ENCODE measurements at places on chromosomes 12 and 14.

- no peak for DNase-seq
These were observed 6.4 kb upstream of the EGLN3 start for GRCh38 chr14:33957299-33957698.

GRCh38 chr12:25855716-25856115 lies 102.8 kb upstream of the RASSF8 start:
- no peak for DNase-seq

DNA sequence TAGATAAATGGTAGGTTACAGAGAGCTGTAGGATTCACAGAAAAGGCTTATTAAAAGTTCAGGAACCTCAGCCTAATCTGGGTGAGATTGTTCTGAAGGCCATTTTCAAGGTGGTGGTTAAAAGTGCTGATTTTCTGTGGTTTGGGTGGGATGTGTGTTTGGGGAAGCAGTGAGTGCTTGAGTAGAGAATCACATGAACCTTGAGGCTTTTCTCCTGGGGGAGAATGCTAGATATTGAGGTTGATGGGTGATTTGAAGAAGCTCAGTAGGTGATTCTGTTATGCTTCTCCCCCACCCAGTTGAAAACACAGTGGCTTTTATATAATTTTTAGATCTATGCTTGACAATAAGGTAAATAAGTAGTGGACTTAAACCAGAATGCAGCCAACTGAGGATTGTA lies 420.9 kb downstream of the PCNX1 start:
- no peak for DNase-seq

DNA sequence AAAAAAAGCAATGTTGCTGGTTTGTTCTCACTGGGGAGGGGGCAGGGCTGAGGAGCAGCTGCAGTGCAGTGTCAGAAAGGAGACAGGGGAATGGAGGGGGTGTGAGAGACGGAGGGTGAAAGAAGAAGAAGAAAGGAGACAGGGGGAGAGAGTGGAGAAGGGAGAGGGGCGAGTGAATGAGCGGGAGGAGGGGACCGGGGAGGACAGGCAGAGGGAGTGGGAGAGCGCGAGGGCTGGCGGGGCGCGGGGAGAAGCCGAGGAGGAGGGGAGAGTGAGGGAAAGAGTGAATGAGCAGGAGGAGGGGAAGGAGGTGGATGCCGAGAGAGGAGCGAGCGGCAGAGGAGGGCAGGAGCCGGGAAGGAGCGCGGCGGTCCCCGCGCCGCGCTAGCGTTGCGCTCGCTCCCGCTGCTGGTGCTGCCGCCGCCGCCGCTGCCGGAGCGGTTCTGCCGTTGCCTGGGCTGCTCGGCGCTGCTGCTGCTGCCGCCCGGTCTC lies at the start of gene NOVA1:
Gene NOVA1 (minus strand): TSS at position 445 of the 492 bp plus-strand sequence. CDS start 597 bp downstream, outside the sequence.
- DNase-seq = no peak

- peak; percentile 78 for DNase-seq
These were observed 39.1 kb upstream of the INF2 start for GRCh38 chr14:104650057-104650980.

- no peak for DNase-seq
These were observed 11.2 kb upstream of the ARID2 start for GRCh38 chr12:45718306-45718705.

GRCh38 chr12:64660237-64661018 lies 50.1 kb downstream of the RASSF3 start:
- DNase-seq = no peak

GRCh38 chr14:81567302-81567701 lies 33.6 kb upstream of the SEL1L start:
- DNase-seq = no peak

DNA sequence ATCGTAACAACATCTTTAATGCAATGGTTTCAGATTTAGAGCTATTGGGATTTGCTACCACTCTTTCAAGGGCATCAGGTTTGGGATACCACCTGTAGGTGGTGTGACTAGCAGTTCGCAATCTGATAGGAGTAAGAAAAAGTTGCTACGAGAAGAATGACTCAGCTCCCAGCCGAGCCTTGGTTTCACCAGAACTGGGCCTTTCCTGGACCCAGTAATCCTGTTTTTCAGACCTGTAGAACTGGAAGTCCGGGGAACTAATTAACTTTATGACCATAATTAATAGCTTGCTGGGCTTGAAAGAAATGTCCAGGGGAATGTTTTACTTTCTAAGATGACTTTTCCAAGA lies 770 bp downstream of the ABHD4 start:
- peak; percentile 21 for DNase-seq

DNA sequence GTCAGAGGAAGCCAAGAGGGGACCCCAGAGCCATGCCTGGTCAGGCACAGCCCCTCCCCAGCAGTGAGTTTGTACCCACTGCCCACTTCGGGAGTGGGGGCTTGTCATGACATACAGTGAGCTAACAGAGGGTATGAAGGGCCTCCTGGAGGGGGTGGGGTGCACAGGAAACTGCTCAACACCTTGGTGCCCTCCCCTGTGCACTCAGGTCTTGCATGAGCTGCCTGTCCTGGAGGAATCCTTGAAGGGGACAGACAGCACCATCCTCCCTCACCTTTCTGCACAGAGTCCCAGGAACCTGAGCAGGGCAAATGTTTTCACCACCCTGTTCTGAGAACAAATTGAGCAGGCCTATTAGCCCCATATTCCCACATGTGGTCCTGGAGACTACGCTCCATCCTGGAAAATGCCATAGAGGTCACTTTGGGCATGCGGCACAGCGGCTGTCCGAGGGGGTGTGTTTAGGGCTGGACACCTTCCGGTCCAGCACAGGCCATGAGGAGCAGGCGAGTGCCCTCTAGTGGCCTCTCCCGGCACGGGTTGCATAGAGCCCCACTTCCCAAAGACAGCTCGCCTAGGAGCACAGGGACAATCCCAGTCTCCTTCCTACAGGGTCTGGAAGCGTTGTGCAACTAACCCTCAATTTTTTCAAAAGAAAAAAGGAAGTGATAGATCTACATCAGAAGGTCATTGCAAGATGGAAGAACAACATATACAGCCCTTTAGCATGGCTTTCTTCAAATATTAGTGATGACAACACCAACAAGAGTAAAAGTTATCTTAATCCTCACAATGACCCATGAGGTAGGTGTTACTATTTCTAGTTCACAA lies 31.9 kb upstream of the ZFP36L1 start:
- DNase-seq = peak; percentile 78

DNA sequence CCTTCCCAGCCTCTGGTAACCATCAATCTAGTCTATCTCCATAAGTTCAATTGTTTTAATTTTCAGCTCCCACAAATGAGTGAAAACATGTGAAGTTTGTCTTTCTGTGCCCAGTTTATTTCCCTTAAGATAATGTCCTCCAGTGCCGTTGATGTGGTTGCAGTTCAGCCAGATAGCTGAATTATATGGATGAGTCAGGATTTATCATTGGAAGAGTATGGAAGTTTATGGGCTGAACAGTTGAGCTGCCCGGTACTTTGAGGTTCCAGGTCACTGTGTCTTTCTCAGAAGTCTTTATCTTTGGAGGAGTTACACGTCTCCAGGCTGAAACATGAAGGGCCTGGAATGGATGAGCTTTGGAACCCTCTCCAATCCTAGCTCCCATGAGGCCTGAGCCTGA lies 120.1 kb downstream of the ASCL4 start:
- no peak for DNase-seq

DNA sequence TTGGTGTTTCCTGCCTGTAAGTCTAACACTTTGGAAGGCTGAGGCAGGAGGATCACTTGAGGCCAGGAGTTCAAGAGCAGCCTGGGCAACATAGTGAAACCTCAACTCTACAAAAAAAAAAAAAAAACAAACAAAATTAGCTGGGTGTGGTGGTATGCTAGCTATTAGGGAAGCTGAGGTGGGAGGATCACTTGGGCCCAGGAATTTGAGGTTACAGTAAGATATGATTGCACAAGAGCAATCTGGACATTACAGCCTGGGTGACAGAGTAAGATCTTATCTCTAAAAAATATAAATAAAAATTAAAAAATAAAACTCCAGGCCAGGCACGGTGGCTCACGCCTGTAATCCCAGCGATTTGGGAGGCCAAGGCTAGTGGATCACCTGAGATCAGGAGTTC lies 39.8 kb upstream of the CMKLR1 start:
- DNase-seq = no peak

DNA sequence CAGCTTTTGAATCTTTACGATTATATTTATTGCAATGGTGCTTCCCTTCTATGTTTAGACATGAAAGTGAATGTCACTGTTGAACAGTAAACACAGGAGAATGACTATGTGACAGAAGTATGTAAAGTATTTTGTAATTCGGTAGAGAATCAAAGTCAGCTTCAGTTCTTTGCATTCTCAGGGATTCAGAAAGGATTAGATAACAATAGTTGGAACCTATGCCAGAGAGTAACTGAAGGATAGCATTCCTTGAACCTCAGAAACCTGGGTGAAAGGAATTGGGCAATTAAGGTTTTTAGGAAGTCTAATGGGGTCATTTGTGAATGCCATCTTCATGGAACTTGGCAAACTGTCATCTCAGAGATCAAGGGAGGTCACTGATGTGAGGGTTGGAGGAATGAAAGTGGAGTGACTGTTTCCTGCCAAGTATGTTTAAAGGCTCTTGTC lies 305.3 kb upstream of the DDHD1 start:
- no peak for DNase-seq

GRCh38 chr14:87667659-87668058 lies 325.3 kb downstream of the GALC start:
- DNase-seq = no peak

DNA sequence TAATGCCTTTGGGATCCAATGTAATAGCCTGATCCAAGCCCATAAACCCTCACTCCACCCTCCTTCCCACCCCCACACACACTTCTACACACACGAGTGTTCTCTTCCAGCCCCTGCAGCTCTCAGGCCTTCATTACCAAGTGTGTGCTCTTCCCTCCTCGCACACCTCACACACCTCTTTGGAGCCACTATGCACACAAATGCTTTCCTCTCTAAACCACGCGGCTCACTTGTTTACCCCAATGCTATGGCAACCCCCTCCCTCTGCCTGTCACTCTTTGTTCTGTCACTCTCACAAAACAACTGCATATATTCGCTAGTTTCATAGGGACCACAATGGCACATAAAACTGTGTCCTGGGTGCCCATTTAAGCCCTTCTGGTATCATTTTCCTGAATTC lies 35.1 kb downstream of the PPP2R5E start:
- DNase-seq = no peak

DNA sequence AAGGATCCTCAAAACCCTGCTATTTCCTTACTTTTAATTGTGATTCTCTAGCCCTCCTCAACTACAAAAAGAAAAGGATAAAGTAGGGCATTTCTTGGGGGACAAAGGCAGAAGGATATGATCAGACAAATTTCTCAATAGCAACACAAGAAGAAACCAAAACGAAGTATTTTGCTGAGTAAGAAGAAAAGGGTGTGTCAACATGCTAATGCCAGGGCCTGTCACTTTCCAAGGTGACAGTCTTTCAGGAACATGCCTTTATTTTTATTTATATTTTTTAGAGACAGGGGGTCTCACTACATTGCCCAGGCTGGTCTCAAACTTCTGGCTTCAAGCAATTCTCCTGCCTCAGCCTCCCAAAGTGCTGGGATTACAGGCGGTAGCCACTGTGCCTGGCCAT lies 39.8 kb downstream of the CBX5 start:
- DNase-seq = no peak

DNA sequence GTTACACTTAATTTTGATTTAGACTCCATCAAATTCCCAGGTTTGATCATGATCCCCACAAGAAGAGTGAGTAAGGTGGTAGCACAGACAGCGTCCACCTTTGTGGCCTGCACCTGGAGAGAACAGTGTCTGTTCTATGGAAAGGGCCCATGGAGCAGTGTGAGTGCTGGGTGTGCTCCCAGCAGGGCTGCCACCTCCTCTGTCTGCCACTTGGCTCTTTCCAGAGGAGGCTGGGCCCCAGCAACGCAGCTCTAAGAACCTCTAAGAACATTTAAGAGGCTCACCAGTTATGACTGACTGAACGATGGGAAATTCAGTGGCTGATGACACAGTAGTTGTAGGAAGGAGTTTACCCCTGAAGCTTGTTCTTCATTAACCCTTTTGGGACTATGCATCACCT lies 17.3 kb downstream of the VDR start:
- no peak for DNase-seq

GRCh38 chr12:65731771-65732170 lies 92.5 kb upstream of the HMGA2 start:
- no peak for DNase-seq

GRCh38 chr12:131025939-131026702 lies 72.4 kb downstream of the ADGRD1 start:
- no peak for DNase-seq

- DNase-seq = no peak
These were observed 49.9 kb downstream of the TSPAN8 start for GRCh38 chr12:71107936-71108335.

GRCh38 chr12:26088998-26089397 lies 35.8 kb downstream of the BHLHE41 start:
- DNase-seq = no peak

DNA sequence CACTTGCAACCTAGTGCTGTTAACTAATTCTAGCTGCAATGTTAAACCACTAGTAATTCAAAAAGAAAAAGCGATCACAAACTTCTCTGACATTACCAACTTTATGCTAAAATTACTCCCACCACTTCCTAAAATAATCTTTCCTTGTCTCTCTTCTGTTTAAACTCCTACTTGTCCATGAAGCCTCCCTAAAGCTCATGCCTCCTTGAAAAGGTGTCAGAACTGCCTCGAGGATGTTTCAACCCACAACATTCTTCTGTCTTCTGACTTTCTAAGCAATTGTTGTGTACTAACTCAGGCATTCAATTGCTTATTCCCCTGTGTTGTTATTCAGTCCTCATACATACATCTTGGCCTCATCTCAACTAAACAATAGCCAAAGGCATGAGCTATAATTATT lies 5.9 kb downstream of the GNPTAB start:
- DNase-seq = no peak

DNA sequence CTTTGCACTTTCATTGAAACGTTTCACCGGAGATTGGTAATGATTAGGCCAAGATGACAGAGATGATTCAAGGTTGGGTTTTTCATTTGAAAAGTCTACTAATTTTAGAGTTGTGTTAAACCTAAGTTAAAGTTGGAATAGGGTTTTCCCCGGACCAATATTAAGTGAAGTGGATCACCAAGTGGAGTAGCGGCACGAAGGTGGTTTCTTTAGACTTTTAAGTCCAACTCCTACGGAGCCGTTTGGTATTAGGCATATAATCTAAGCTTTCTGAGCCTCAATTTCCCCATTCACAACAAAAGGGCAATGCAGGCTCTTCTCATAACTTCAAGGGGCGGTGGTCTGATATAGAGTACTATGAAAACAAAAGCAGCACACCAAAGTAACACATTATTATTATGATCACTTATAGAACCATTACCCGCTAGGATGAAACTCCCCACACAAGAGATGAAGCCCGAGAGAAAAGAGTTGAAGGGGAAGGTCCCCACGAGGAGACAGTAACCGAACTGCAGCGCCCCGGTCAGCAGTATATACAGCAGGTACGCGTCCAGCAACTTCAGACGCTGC lies 413 bp downstream of the DAD1 start:
- no peak for DNase-seq

- no peak for DNase-seq
These were observed 135.6 kb upstream of the MAX start for GRCh38 chr14:65237941-65238340.

- DNase-seq = no peak
These were observed 164.3 kb downstream of the TMEM121 start for GRCh38 chr14:105690671-105691070.

Data from Ammon's horn (tissue), 1 donor.